Cortex of kidney (tissue), 1 donor: ENCODE measurements at places on chromosomes 4 and X.

- no peak for DNase-seq
Measured at GRCh38 chrX:72002875-72003274, 92.2 kb downstream of the NHSL2 start.

DNA sequence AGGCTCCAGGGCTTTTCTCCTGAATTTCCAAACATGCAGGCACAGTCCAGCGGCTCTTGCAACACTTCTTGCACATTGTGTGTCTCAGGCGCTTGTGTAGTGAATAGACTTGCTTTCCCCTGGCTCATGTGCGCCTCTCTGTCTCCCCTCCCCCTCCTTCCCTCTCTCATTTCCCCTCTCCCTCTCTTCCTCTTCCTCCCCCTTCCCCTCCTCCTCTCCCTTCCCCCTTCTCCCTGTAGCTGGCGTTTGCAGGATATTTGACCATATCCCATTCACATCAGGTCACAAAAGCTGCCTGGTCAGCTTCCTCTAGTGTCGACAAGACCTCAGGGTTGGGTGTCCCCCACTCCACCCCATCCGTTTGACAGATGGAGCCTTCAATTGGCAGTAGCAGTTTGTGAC lies 2.4 kb downstream of the CHST7 start:
- DNase-seq, result no peak

GRCh38 chr4:101237773-101238172 lies 109.6 kb downstream of the PPP3CA start:
- DNase-seq, result no peak

GRCh38 chrX:88746925-88747324 lies at the start of gene CPXCR1:
CPXCR1 (plus strand) TSS chrX:88747225; CDS start chrX:88753415, 6,190 bp downstream.
- no peak for DNase-seq

GRCh38 chr4:169351872-169352271 lies 81.1 kb upstream of the SH3RF1 start:
- DNase-seq, result no peak

- no peak for DNase-seq
Measured at GRCh38 chr4:105934386-105934785, 39.1 kb downstream of the NPNT start.

DNA sequence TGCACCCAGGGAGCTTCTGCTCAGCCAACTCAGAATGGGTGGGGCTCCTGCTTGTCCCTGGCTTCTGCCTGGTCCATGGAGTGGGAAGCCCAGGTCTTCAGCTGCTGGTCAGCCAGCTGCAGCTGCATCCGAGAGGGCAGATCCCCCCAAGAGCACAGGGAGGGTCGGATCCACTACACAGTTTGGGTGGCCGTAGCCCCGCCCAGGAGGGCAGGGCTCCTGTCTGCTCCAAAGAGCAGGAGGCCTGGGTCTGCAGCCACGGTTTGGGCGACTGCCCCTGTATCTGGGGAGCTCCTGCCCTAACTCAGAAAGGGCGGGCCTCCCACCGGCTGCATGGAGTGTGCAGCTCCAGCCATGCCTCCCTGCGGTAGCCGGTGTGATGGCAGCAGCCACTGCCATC lies 169.1 kb downstream of the TEX13A start:
- no peak for DNase-seq

DNA sequence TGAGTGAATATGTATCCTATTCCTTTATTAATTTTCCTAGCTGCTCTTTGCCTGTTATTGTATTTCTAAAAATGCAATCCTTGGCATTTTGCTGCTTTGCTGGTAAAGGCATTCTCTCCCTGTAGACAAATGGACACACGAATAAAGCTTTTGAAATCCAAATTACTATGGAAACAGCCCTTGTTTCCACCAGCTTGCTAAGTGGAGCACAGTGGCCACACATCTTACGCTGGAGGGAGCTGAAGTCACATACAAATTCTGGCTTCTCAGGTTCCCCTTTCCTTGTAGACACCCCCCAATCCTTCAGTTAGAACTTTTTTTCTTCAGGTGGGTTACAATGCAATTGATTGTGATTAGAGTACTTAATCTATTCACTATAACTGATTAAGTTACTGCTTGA lies 66.2 kb downstream of the AGA start:
- DNase-seq, result no peak

GRCh38 chr4:102627831-102628523 lies 126.8 kb downstream of the NFKB1 start:
- no peak for DNase-seq

GRCh38 chr4:39932776-39933402 lies 44.8 kb downstream of the PDS5A start:
- DNase-seq, result no peak

GRCh38 chr4:103098756-103099440 lies 736 bp downstream of the BDH2 start:
- no peak for DNase-seq

GRCh38 chrX:129640737-129641136 lies 14.0 kb downstream of the APLN start:
- DNase-seq, result no peak

- no peak for DNase-seq
Measured at GRCh38 chr4:95544113-95545103, 4.4 kb downstream of the UNC5C start.

DNA sequence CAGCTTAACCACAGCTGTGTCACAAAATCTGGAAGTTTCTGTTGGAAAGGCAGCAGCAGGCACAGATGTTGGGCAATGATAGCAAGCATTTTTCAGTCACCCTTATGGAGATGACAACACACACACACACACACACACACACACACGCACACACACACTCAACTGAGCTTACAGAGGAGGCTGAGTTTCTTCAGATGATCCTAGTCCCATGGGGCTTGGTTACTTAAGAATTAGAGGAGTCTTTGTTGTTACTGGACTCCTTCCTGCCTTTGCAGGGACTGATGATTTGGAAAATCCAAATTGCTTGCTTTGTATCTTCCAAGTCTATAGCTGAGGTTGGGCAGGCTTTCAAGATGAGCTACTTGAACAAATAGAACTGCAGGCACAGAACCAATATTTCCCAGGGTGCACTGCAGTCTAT lies 740.1 kb upstream of the PITX2 start:
- no peak for DNase-seq

GRCh38 chr4:99822734-99823133 lies 6.1 kb downstream of the DAPP1 start:
- DNase-seq, result no peak

GRCh38 chr4:89253311-89253710 lies 54.3 kb downstream of the GPRIN3 start:
- DNase-seq, result no peak

- no peak for DNase-seq
Measured at GRCh38 chr4:142960126-142960525, 114.0 kb upstream of the INPP4B start.

GRCh38 chrX:120213438-120214265 lies 37.0 kb upstream of the ZBTB33 start:
- no peak for DNase-seq

- no peak for DNase-seq
Measured at GRCh38 chr4:38075370-38076152, 115.4 kb downstream of the PTTG2 start.

DNA sequence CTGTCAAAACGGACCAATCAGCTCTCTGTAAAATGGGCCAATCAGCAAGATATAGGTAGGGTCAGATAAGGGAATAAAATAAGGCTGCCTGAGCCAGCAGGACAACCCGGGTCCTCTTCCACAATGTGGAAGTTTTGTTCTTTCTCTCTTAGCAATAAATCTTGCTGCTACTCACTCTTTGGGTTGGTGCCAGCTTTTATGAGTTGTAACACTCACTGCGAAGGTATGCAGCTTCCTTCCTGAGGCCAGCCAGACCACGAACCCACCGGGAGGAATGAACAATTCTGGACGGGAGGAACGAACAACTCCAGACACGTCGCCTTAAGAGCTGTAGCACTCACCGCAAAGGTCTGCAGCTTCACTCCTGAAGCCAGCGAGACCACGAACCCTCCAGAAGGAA lies 287.8 kb downstream of the RAPGEF2 start:
- no peak for DNase-seq

DNA sequence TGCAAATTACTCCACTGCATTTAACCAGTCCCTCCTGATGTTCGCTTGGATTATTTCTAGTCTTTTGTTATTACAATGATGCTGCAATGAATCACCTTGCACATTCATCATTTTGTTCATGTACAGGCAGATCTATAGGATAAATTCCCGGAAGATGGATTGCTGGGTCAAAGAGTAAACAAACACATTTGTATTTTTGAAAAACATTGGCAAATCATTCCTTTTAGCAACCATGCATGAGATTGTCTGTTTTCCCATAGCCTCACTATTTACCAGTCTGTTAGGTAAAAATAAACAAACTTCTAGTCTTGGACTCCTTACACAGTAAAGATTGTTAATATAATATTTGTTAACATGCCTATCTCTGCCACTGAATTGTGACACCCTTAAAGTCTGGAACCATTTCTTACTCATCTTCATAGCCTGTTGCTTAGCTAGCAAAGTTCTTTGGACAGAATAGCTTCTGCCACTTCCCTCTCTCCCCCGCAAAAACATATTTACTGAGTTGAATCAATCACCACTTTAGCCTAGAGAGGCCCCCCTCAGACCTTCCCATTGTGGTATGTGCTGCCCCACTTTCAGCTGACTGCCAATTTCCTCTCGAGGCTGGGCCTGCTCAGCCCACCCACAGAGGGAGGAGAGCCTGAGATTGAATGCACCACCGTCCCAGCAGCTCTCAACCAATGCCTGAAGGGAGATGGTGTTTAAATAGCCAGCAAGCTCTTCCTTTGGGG lies 108.4 kb upstream of the ATXN3L start:
- no peak for DNase-seq

DNA sequence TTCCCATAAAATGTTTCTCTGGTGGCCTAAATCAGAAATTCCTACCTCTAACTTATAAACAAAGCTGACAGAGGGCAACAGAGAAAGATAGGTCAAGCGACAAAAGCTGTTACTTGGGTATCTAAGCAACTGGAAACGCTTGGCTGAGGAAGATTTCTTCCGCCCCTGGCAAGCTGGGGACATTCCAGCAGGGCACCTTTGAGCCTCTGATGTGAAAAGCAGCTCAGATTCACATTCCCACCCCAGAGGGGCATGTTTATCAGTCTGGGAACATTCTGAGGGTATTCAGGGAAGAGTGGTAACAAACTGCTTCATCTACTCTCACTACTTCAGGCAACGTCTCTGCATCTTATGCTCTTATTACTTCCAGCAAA lies 3.5 kb upstream of the CDS1 start:
- no peak for DNase-seq

- no peak for DNase-seq
Measured at GRCh38 chrX:70007946-70008345, 41.8 kb downstream of the AWAT2 start.

DNA sequence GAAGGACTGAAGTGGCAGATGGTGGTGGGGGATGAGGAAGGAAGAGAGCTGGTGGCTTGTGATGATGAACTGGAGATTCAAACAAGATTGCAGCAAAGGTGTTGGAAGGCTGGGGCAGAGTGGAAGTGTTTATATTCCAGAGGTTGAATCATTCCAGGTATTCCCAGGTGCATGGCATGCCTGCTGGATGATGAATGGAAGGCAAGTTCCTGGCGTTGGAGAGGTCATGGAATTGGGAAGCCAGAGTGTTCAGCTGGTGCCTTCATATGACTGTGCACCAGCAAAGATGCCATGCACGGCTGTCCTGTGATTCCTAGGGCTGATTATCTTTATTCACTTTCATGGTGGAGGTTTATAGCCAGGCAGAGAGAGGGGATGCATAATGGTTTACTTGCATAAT lies 135.8 kb upstream of the PUDP start:
- no peak for DNase-seq

DNA sequence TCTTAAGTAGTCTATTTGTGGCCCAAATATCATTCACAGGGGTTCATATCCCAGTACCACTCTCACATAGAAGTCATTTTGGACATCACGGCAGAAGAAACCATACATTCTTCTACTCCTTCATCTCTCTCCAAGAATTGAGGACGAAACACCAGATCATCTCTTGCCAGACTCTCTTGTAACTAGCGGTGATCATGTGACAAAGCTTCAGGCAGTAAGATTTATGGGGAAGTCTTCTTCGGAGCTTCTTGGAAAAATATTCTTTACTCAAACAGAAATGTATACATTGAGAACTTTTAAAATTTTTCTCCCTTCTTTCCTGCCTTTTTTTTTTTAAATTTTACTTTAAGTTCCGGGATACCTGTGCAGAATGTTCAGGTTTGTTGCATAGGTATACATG lies 4.7 kb upstream of the TBC1D19 start:
- no peak for DNase-seq

- DNase-seq, result no peak
Measured at GRCh38 chr4:168928875-168929274, 81.2 kb downstream of the CBR4 start.

DNA sequence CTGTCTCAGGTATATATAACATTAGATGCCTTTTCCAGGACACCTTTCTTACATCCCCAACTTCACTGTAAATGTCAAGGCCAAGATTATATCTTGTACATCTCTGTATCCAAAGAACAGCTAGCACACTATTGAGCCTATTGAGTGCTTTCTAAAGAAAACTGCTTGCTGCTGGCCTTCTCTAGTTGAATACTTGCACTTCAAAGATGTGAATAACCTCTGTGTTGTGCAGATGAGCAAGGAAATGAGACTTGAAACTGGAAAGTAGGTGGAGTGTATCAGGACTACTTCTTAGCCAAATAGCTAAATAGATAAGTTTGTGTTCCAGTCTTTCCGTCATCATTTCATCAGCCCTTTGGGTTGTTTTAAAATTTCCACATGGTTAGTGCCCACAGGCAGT lies 704.4 kb upstream of the AMOT start:
- DNase-seq, result no peak

DNA sequence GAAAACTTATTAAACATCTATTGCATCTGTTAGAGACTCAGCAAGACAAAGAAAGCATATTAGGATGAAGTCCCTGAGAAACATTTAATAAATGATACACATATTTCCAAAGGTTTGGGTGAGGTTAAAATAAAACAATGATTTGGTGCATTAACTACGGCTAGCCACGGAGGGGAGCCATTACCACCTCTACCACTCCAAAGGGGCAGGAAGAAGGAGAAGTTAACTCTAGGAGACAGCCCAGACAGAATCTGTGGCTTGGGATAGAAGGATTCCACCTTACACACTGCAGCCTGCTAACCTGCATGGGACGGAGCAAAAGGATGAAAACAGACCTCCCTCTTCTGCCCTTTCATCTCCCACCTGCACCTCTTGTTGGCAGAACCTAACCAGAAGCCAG lies 189.1 kb upstream of the C1QTNF7 start:
- no peak for DNase-seq
